ENCODE measurements at places on chromosomes 16 and 17.

DNA sequence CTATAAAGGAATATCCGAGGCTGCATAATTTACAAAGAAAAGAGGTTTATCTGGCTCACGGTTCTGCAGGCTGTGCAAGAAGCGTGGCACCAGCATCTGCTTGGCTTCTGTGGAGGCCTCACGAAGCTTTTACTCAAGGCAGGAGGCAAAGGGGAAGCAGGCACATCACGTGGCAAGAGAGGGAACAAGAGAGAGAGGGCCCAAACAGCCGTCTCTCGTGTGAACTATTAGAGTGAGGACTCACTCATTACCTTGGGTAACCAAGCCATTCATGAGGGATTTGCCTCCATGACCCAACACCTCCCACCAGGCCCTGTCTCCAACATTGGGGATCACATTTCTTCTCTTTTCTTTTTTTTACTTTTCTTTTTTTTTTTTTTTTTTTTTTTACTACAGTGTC lies 7.5 kb upstream of the ALKBH5 start:
- DNase-seq, result no peak

GRCh38 chr17:1958134-1958881 lies 66.8 kb downstream of the RTN4RL1 start:
- DNase-seq, result no peak

DNA sequence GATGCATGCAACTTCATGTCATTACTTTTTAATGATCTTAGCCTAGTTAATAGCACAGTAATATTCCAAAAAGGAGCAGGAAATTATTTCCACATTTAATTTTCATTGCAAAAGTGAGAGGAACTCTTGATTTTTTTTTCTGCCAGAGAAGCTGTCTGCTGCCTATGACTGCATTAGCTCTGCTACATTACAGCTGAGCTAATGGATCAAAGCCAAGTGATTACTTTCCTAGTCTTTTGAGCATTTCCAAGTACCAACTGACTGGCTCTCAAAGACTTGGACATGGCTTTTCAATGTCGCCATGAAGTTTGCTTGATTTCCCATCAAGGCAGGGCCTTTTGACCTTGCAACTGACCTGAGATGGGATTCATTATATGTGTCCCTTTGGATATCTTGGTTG lies 356.6 kb upstream of the XYLT1 start:
- no peak for DNase-seq

DNA sequence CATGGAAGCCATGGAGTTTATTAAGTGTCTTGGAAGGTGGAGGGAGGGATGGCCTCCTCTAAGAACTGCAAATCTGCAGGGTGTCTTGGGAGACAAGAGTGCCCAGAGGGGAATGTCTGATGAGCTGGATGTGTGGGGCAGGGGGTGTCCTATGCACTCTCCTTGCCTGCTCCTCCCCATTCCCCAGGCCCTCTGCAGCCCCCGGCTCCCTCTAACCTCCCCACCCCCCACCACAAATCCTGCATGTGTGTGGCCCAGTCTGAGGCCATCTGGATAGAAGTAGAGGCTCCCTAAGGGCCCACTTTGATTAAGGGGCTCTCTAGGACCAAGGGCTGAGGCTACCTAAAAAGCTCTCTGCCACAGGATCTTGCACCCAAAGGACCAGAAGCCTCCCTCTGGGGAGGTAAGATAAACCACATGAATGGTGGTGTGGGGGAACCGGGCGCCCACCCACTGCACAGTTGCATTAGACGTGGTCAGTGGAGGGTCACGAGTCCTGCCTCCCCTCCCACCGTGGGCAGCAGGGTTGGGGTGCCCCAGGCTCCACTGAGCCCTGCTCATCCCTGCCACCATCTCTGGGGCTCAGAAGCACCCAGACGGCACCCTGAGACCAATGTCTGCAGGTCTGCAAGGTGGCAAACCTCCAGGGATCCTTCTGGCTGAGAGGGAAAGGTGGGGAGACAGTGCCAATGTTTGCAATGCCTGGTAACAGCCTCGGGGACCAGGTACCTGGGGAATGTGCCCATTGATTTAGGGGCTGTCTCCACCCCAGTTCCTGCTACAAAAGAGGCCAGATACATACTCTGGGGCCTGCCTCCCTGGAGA lies 618 bp downstream of the AANAT start:
- no peak for DNase-seq

DNA sequence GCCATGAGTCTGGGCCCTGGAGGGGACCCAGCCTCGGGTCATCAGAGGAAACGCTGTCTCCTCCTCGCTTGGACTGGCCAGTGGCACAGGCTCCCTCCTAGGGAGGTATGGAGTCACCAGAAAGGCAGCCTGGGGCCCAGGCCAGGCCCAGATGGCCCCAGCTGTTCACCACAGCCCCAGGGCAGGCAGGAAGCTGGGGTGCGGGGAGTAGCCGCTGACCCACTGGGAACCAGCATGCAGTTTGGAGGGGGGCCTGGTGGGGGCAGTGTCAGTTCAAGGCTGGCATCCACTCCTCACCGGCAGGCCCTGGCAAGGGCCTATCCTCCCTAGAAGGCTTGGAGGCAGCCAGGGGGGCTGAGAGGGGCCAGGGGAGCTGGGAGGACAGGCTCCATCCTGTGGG lies 48.8 kb downstream of the SDK2 start:
- no peak for DNase-seq

DNA sequence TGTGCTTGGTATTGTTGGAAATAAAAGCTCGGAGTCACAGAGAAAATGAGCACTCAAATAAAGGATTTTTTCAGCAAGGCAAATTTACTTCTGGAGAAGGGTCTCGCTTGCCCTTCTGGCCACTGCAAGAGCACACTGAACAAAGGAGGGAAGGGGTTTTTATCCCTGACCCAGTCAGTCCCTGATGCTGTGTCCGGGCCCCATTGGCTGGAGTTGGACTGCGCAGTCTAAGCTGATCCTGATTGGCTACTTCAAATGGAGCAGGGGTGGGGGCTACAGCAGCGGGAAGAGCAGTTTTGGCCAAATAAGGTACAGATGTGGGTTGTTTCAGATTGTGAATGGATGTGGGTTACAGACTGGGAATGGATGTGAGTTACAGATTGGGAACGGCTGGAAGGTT lies 4.3 kb upstream of the NLRP1 start:
- no peak for DNase-seq

- no peak for DNase-seq
Measured at GRCh38 chr17:17960500-17961030, 11.6 kb downstream of the TOM1L2 start.

GRCh38 chr17:51805765-51806164 lies 352.7 kb downstream of the CA10 start:
- DNase-seq, result no peak

DNA sequence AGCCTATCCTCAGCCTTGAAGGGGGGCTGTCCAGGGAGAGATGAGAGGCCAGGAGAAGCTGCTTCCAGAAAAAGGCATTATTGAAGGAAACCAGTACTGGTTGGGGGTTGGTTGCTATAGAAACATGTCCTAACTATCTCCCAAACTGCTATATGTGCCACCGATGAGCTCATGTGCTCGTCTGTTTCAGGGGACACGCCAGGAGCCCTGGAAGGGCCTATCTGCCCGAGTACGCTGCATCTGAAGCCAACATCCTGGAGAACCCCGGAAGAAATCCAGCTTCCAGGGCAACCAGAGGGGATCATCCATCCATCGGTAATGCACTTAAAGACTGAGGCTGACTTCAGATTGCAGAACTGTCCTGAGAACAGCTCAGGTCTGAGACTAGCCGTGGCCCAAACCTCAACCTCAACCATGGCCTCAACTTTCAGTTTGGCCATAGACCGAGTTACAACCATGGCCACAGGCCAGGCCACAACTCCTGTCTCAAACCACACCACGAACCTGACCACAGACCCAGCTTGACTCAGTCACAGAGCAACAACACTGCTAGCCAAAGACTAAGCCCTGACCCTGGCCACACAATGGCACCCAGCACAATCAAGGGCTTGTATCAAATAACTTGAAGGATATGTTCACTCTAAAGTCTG lies 10.2 kb downstream of the PITPNM3 start:
- DNase-seq, result no peak

- DNase-seq, result no peak
Measured at GRCh38 chr16:23534868-23535860, 22.0 kb downstream of the EARS2 start.

GRCh38 chr17:80800481-80801391 lies 190.9 kb upstream of the CHMP6 start:
- DNase-seq, result no peak

DNA sequence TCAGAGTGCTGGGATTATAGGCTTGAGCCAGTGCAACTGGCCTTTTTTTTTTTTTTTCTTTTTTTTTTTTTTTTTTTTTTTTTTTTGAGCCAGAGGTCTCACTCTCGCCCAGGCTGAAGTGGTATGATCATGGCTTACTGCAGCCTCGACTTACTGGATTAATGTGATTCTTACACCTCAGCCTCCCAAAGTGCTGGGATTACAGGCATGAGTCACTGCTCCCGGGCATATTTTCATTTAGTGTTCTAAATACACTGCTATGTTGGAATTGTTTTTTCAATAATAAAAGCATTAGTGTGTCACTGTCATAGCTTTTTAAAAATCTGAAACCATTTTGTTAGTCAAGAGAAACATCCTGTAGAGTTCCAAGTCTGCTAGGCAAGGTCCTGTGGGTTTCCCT lies 40.3 kb downstream of the NDE1 start:
- DNase-seq, result no peak

DNA sequence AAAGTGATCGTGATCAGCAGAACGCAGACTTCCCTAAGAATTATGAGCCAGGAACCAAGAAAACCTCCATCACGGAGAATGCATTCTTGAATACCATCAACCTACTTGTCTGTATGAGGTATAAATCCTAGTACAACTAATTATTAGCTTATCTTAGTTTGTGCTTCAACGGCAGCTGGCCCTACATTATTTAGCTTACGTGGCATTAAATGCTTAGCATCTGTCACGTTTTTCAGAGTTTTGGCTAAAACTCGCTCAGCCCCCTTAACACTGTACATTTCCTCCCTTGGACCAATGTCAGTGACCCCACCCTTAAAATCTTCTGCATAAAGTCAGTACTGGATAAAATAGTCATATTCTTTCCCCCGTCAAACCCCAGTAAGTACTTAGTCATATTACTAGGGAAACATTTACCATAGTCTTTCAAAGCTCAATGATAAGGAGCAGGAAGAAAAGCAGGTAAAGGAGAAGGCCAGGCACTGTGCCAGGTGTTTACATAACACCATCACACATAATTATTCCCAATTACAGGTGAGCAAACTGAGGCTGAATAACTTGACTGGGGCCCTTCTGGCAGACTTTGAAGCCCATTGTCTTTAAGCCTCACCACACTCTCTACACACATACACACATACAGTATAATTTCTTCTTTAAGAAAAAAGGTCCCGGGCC lies 16.6 kb upstream of the TXNDC11 start:
- DNase-seq, result no peak

DNA sequence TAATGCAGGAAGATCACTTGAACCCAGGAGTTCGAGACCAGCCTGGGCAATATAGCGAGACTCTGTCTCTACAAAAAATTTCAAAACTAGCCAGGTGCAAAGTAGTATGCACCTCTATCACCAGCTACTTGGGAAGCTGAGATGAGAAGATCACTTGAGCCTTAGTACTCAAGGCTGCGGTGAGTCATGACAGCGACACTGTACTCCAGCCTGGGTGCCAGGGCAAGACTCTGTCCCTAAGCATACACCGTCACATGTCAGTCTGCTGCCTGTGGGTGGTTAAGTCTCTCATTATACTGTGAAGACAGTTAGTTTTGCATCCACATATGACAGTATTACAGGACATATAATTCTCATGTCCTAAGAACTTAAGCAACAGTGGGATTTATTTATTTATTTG lies 21.8 kb downstream of the NMRAL1 start:
- DNase-seq, result no peak

DNA sequence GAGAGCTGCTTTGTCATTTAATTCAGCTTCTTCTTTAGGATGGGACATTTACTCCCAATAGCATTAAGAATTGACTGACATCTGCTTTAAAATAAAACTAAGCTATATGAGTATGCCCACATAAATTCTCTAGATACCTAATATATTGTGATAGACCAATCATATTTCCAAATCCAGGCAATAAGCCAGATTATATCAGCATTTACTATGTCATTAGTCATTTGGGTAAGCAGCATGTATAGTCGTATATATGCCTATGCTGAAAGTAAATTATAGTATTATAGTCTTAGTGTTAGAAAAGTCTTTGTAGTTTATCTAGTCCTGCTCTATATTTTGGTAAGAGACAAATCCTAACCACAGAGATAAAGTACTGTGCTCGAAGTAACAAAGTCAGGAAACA lies 958.1 kb downstream of the KCNJ2 start:
- no peak for DNase-seq

- no peak for DNase-seq
Measured at GRCh38 chr16:85716680-85717038, 27.9 kb upstream of the GINS2 start.

GRCh38 chr16:59212492-59213024 lies 478.4 kb upstream of the GOT2 start:
- no peak for DNase-seq

DNA sequence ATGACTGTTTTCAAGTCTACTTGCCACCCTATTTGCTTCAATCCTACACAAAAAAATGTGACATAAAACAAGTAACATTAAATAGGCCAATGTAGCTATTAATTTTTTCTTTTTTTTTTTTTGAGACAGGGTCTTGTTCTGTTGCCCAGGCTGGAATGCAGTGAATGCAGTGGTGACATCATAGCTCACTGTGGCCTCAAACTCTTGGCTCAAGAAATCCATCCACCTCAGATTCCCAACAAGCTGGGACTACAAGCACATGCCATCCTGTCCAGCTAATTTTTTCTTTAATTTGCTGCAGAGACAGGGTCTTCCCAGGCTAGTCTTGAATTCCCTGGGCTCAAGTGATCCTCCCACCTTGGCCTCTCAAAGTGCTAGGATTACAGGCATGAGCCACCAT lies 29.4 kb downstream of the ANKFY1 start:
- DNase-seq, result no peak

DNA sequence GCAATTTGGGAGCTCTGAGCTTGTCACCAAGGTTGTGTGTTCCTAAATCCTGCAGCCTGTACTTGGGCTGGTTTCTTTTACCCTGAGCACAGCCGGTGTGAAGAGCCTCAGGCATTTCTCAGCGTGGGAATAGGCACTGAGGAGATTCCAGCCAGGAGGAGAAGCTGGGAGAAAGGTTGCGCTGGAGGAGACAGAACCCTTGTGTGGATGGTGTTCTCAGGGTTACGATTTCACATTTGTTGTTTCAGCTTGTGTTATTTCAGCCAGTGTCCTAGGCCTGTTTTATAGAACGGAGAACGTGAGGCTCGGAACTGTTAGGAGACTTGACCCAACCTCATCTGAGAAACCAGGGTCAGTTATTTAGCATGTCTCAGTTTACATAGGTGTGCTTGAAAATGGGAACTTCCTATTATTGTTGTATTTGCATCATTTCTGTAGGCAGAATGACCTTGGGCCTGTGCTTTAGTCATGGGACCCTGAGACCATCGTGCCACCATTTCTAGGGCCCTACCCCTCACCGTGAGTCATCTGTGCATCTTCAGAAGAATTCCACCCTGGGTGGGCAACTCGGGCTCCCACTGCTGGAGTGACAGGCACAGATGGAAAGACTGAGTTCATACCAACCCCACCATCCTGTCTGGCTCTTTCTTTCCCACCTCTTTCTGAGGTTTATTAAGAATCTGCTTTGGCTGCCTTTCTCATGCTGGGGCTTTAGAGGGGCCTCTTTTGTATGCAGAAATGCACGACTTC lies 134.9 kb downstream of the MSI2 start:
- DNase-seq, result no peak

- no peak for DNase-seq
Measured at GRCh38 chr17:39688475-39688835, 598 bp upstream of the PGAP3 start.

GRCh38 chr16:53507464-53508179 lies 4.6 kb upstream of the AKTIP start:
- no peak for DNase-seq
